ENCODE measurements at places on chromosomes 1 and 21.

GRCh38 chr1:201747261-201747660 lies 81.7 kb upstream of the IPO9 start:
- DNase-seq: no peak

GRCh38 chr1:204274446-204274845 lies 60.7 kb upstream of the GOLT1A start:
- DNase-seq: no peak

DNA sequence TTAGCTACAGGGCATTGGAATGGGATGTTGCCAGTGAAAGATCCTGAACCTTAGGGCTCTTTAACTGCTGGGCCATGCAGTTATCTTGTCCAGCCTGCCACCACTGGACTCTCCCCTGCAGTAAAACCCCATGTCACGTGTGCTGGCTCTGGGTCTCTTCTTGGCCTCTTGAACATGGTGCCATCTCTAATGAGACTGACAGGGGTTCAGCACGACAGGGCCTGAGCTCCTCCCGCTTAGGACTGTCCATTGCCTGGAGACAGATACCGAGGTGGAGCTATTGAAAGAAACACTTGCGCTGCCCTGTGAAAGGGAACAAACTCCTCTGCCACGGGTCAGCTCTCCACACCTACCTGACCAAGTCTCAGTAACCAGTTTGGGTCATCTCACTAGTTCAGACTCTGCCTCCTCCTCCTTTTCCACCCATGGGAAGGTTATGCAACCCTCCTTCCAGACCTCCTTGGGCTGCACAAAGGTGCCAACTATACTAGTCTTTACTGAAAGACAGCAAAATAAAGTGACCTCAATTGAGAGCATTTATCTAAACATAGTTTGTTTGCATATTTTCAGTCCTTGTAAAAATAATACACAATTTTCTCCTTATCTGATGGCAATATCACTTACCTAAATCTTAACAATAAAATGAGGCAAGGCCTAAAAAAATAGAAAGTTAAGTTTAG lies 66.0 kb downstream of the GNG12 start:
- no peak for DNase-seq

DNA sequence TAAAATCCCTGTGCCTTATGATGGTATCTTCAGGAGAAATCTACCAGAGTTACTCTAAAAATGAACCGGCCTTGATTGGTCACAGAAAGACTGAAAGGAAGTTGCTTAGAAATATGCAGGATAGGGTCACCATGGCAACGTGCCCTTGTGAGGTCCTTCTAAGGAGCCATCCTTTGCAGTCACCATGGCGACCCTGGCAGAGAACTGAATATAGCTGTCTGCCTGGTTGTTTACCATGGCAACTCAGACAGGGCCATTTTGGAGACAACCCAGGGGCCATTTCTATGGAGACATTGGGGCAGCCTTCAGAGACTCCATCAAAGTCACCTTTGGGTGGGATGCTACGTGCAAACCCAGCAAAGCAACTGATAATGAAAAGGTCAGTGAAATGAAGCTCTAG lies 43.0 kb downstream of the SNX7 start:
- no peak for DNase-seq

DNA sequence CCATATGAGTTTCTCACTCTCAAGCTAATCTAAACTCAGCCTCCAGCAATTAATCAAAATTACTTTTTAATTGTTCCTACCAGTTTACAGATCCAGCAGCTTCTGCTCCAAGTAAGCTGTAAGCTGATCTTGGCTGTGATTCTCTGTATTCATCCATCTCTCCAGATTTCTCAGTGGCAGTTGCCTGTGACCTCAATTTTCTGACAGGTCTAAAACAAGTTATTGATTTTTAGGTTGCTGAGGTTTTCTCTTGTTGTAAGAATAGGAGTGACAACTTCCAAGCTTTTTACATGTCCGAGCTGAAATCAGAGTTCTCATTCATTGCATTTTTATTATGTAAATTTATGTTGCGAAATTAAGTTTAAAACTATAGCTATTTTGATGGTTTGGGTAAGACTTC lies 1044.4 kb downstream of the PLA2G4A start:
- no peak for DNase-seq

DNA sequence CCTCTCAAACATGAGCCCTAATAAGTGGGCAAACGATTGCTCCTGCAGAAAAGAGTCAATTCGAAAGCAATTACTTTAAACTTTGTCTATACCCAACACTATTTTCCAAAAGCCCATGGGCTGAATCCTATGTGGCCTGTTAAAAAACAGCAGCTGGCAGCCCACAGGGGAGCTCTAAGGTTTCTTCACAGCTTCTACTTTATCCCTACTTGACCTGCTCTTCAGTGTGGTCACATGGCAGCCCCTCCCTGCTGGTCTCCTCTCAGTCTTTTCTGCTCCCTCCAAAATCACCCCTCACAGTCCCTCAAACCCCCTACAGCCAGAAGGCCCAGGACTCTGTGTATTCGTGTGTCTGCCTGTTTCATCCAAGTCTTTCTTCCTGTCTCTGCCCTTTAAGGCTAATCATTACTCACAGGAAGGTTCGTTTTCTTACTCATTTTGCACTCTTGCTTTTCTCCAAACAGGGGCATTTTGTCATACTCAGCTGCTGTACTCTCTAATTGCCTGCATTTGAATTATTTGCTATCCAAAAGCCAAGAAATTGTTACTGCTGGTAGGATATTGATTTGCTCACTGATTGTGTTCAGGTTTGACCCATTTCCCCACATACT lies 62.4 kb upstream of the FAM3B start:
- no peak for DNase-seq

DNA sequence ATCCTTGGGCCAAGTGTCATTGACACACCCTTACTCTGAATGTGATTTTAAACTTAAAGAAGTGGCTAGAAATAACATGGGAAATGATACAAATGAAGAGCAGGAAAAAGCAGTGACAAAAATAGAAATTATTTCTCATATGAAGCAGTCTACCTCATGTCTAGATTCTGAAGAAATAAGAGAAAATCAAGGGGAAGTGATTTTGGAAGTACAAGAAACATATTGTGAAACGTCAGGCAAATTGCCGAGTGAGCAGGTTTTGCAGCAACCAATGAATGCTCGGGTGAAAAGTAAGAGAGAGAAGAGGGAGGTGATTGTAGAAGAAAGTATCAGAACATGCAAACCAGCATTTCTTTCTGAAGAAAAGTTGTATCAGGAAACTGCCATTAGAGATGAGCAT lies 130.7 kb downstream of the MACF1 start:
- no peak for DNase-seq

- DNase-seq: no peak
These were observed 560.5 kb upstream of the NR5A2 start for GRCh38 chr1:199466961-199467360.

DNA sequence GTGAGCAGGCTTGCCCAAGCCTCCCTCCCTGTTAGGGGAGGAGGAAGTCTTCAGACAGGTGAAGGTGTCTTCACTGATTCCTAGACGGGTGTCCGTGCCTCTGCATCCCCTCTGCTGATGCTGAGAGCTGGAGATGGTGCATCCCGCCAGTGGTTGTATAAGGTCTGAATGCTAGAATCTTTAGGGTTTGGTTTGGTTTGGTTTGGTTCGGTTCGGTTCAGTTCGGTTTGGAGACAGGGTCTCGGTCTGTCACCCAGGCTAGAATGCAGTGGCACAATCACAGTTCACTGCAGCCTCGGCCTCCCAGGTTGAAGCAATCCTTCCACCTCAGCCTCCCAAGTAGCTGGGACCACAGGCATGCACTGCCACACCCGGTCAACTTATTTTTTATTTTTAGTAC lies 153.6 kb downstream of the PGBD5 start:
- DNase-seq: no peak
